Right lobe of liver (tissue), 6 donors: ENCODE measurements at places on chromosomes 12 and 14.

DNA sequence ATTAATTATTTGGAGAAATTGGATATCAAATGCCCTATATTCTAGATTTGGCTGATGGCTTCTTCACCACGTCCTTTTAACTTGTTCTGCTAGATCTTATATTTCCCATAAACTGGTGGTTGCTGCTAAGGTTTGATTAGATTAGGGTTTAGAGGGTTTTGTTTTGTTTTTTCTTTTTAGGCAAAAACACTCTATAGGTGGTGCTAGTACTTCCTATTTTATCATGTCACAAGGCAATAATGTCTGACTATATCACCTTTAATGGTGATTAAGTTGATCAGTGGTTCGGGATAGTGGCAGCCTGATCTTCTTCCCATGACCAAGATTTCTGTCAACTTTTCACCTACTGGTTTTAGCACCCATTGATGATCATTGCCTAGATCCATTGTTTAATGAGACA lies 455.1 kb downstream of the RAD51B start:
- no peak for DNase-seq

DNA sequence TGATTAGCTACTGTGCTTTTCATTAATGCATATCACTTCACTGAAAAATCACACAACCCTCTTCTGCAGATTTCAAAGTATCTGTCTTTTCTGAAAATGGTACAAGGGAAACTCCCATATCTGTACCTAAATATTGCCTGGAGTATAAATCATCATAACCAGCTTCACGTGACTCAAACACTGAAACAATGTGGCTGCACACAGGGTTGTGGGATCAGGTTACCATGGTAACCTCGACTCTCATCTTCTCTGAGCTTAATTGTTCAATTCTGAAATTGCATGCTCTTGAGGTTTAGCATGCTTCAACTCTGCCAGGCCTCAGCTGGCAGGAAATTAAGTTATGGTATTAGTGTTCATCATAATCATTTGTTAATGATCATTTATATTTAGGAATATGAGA lies 77.5 kb upstream of the CPSF6 start:
- no peak for DNase-seq

- DNase-seq = peak; percentile 83
These were observed 21.9 kb upstream of the CIPC start for GRCh38 chr14:77076113-77076631.

- no peak for DNase-seq
These were observed 4.8 kb upstream of the KRT74 start for GRCh38 chr12:52578469-52578868.

DNA sequence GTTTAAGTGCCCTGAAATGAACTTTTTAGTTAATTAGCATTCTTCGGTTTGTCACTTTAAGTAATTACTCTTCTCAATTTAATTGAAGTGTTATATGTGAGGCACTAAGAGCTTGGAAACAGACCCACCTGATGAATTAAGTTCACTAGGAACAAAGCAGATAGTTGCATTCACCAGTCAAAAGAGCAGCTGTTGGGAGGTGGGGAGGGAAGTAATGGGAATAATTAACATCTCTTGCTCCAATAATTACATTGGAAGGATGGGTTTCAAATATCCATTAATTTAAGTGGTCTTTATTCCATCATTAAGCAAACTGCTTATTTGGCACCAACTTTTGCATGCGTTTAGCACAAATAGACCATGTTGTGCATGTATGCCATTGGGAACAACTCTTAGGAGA lies 667.2 kb downstream of the GALC start:
- no peak for DNase-seq

- DNase-seq = peak; percentile 30
These were observed 1.1 kb upstream of the MYH7 start for GRCh38 chr14:23436327-23437132.

DNA sequence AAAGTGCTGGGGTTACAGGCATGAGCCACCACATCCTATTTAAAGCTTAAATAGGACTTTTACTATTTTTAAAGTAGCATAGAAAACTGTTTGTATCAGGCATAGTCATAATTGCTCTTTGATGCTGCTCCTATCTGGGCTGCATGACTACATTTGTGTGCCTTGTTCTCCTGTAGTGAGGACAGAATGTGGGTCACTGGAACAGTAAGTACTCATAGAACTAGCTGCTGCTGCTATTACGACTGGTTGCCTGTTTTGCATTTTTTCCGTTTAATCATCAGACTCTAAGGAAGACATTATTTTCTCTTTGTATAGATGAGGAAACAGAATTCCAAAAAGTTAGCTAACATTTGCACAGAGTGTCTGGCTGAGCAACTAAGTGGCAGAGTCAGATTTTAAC lies 42.8 kb downstream of the ZC3H14 start:
- no peak for DNase-seq

DNA sequence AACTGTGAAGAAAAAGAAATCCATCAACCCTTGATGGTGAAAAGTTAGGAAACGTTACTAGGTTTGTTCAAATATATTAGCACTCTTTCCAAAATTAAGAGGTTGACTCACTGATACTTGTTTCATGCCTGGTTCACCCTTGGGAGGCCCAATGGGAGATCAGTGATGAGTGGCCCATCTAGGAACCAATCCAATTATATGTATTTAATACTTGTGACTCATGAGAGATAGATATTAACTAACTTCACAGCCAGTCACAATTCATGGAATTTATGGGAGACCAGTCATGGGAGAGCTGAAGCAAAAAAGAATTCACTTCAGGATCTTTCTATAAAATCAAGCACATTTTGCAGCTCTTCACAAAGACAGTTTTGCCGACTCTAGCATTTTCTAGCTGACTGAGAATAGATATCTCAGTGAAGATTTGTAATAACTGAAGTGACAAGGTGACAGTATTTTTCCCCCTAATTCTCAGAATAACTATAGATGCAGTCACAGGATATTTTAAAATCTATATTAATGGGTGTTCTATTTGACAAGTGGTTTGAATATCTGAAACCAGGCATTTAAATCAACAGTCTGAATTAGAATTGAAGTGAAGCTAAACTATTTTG lies 230.2 kb downstream of the EPS8 start:
- DNase-seq = no peak
